Mesothelial cell of epicardium (in vitro differentiated cells): ENCODE measurements at places on chromosomes 5 and 9. TPM values are rescaled to one million over a fixed set of nuclear protein-coding genes. Genes with fewer than 3 reads are reported as not detected.

DNA sequence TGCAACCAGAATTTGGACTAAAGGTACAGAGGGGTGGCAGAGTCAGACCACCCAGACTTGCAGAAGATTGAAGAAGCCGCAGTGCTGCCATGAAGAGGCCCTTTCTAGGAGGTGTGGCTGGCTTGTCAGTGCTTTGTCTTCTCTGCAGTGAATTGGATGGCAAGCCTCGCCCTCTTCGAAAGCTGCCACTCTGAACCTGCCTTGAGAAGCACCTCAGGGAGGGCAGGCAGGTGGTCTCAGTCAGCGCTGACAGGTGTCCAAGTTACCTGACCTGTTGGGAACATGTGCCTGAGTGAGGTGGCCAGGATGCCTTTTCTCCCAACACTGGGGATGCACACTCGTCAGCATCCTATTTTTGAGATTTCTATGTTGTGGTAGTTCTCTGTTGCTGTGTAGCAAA, 6.2 kb downstream of the TENT4A start:
- H3K4me3 ChIP-seq, result no peak overlapping the region
- no peaks in the 10 kb centered on the region for H3K27me3 ChIP-seq
- no peak overlapping the region for H3K27ac ChIP-seq
- peaks cover 76% of the 10 kb centered on the region for H3K4me1 ChIP-seq
- no peaks in the 10 kb centered on the region for H3K36me3 ChIP-seq

- peaks cover 2% of the 10 kb centered on the region for H3K36me3 ChIP-seq
- H3K27ac ChIP-seq, result no peak overlapping the region
- H3K4me3 ChIP-seq, result no peak overlapping the region
- H3K4me1 ChIP-seq, result peaks cover 2% of the 10 kb centered on the region
These were observed 22.1 kb downstream of the ANXA1 start for GRCh38 chr9:73173557-73174329.

GRCh38 chr9:83070261-83070660, 7.3 kb upstream of the RASEF start:
- H3K27ac ChIP-seq, result no peak overlapping the region
- H3K4me1 ChIP-seq, result no peaks in the 10 kb centered on the region
- DNase-seq, result no peak
- H3K36me3 ChIP-seq, result no peaks in the 10 kb centered on the region
- no peak overlapping the region for H3K4me3 ChIP-seq
- H3K27me3 ChIP-seq, result peaks cover 12% of the 10 kb centered on the region

DNA sequence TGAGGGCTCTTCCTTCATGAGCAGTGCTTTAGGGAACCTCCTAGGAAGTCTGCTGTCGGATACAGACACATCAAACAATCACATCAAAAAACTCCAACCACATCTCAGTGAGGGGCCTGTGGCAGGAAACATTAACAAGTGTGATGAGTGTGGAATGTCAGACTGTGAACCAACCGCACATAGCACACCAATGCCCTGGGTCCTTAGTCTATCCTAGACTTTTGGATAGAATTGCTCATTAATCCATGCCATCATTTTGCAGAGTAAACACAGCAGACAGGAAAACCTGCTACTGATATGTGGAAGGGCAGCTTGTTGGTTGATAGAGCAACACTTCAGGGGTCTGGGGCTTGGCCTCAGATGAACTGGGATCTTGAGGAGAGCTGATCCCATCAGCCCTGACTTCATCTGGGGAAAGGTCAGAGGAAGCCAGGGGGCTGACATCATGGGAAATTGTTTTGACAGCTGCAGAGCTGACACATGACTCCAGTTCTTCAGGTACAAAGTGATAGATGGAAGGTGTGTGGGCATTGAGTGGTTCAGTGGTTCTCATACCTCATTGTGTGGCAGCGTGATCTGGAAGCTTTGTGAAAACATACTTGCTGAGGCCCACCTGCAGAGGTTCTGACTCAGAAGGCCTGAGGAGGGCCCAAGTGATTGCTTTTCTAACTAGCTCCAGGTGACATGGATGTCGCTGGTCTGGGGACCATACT, 193.3 kb downstream of the DIRAS2 start:
- peaks cover under 1% of the 10 kb centered on the region for H3K27me3 ChIP-seq
- H3K4me1 ChIP-seq, result peaks cover 2% of the 10 kb centered on the region
- H3K27ac ChIP-seq, result no peak overlapping the region
- no peak overlapping the region for H3K4me3 ChIP-seq

- peaks cover 19% of the 10 kb centered on the region for H3K4me1 ChIP-seq
- no peaks in the 10 kb centered on the region for H3K27me3 ChIP-seq
- H3K36me3 ChIP-seq, result no peaks in the 10 kb centered on the region
- H3K27ac ChIP-seq, result peak overlapping the region; percentile 99
- no peak for DNase-seq
These were observed 480.0 kb upstream of the PAPPA start for GRCh38 chr9:115673599-115673998.

- H3K27ac ChIP-seq, result no peak overlapping the region
- no peak overlapping the region for H3K4me3 ChIP-seq
- no peak for DNase-seq
- no peaks in the 10 kb centered on the region for H3K36me3 ChIP-seq
These were observed 329.0 kb downstream of the ICE1 start for GRCh38 chr5:5751498-5751897.

- H3K4me1 ChIP-seq, result peaks cover 3% of the 10 kb centered on the region
- H3K36me3 ChIP-seq, result no peaks in the 10 kb centered on the region
- H3K27me3 ChIP-seq, result no peaks in the 10 kb centered on the region
These were observed 140.8 kb downstream of the RXRA start for GRCh38 chr9:134466869-134467616.

DNA sequence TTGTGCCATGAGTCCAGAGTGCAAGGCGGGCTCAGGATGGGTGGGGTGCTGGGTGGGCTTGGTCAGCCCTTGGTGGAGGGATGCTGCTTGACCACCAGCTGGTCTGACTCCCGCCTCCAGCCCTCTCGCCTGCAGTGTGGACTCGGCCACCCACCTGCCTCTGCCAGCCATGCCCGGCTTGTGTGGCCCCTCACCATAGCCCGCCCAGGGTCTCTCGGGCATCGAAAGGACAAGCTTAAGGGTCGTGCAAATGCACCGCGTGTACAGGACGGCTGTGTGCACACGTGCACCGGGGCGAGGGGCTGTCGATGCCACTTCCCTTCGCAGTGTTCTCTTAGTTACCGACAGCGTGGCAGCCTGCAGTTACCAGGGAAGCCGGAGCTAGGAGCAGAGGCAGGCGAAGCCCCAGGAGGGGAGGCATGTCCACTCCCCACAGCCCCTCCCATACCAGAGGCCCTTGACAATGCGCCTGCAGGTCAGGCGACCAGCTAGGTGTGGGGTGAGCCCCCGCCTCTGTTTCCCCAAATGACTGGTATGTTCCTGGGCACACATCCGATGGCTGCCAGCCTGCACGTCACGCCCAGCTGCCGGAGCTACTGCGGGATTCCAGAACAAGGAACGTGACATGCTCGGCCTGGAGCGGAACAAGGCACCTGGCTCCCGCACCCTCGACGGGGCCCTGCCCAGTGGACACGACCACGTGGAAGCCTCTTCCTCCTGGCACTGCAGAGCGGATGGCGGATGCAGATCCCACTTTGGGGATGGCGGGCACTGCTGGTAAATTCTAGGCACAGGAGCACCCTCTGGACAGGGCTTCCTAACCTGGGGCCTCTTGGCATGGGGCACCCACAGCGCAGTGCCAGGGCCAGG, 7.8 kb downstream of the LCN9 start:
- peaks cover 23% of the 10 kb centered on the region for H3K27me3 ChIP-seq
- no peak for DNase-seq
- H3K4me1 ChIP-seq, result peaks cover 2% of the 10 kb centered on the region
- H3K27ac ChIP-seq, result no peak overlapping the region
- peaks cover 2% of the 10 kb centered on the region for H3K36me3 ChIP-seq

- peaks cover 26% of the 10 kb centered on the region for H3K4me1 ChIP-seq
- no peak overlapping the region for H3K27ac ChIP-seq
- H3K4me3 ChIP-seq, result no peak overlapping the region
- no peaks in the 10 kb centered on the region for H3K27me3 ChIP-seq
- H3K36me3 ChIP-seq, result peaks cover 10% of the 10 kb centered on the region
- DNase-seq, result no peak
These were observed 363.8 kb downstream of the ARL15 start for GRCh38 chr5:53946405-53947100.

- no peak for DNase-seq
- no peak overlapping the region for H3K27ac ChIP-seq
- H3K4me1 ChIP-seq, result peaks cover 3% of the 10 kb centered on the region
- no peaks in the 10 kb centered on the region for H3K36me3 ChIP-seq
- no peak overlapping the region for H3K4me3 ChIP-seq
These were observed 135.3 kb downstream of the ADAMTS12 start for GRCh38 chr5:33756491-33756890.

GRCh38 chr5:128667152-128667551, 129.1 kb upstream of the FBN2 start:
- H3K27me3 ChIP-seq, result no peaks in the 10 kb centered on the region
- H3K27ac ChIP-seq, result no peak overlapping the region

GRCh38 chr5:176652136-176652535, 4.9 kb downstream of the TSPAN17 start:
- no peaks in the 10 kb centered on the region for H3K27me3 ChIP-seq
- peaks cover 11% of the 10 kb centered on the region for H3K36me3 ChIP-seq
- no peak overlapping the region for H3K27ac ChIP-seq
- no peak overlapping the region for H3K4me3 ChIP-seq
- peaks cover 15% of the 10 kb centered on the region for H3K4me1 ChIP-seq

DNA sequence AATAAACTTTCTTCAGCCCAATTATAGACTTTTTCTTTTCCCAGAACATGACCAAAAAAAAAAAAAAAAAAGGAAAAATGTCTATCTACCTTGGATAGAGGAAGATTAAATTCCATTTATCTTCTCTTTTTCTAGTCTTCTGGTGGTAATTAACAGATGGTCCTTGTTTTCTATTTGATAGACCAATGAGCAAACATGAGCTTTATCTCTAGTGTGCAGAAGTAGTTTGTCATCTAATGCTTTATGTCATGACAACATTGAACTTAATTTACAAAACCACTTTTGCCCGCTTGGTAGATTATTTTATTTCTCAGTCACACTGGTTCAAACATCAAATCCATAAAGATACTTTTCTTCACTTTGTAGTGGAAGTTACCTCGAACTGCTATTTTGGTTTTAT, 69.5 kb upstream of the ELL2 start:
- H3K4me3 ChIP-seq, result no peak overlapping the region
- H3K27ac ChIP-seq, result no peak overlapping the region
- DNase-seq, result no peak
- no peaks in the 10 kb centered on the region for H3K27me3 ChIP-seq
- H3K4me1 ChIP-seq, result peaks cover 2% of the 10 kb centered on the region

DNA sequence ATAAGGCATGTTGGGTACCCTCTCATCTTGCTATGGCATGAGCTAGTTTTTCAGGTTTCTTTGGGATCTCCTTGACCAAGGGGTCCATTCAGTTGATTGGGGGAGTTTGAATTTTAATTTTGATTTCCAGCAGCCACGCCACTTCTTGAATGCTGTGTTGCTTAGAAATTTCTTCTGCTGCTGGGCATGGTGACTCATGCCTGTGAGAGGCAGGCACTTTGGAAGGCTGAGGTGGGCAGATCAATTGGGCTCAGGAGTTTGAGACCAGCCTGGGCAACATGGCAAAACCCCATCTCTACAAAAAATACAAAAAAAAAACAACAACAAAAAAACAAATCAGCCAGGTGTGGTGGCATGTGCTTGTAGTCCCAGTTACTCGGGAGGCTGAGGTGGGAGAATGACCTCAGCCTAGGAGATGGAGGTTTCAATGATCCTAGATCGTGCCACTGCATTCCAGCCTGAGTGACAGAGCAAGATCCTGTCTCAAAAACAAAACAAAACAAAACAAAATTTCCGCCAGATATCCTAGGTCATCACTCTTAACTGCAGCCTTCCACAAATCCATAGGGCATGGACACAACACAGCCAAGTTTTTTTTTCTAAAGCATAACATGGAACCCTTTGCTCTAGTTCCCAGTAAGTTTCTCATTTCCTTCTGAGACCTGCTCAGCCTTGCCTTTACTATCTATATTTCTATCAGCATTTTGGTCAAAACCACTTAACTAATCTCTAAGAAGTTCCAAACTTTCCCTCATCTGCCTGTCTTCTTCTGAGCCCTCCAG, 17.7 kb downstream of the TMC1 start:
- H3K27ac ChIP-seq, result no peak overlapping the region
- H3K4me1 ChIP-seq, result peaks cover 17% of the 10 kb centered on the region
- H3K27me3 ChIP-seq, result no peaks in the 10 kb centered on the region
- no peak for DNase-seq

DNA sequence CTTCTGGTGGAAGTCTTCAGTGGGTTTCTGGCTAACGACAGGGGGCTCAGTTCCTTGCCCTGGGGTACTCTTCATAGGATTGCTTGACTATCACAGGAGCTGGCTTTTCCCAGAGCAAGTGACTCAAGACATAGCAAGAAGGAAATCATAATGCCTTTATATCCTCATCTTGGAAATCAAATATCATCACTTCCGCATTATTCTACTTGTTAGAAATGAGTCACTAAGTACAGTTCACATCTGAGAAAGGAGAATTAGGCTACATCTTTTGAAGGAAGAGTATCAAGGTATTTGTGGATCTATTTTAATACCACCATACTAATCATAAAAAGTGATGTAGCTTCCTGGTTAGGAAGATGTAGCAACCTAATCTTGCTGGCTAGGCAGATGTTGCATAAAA, 148.2 kb upstream of the RAI14 start:
- H3K4me1 ChIP-seq, result peaks cover 53% of the 10 kb centered on the region
- H3K4me3 ChIP-seq, result no peak overlapping the region
- no peak overlapping the region for H3K27ac ChIP-seq

DNA sequence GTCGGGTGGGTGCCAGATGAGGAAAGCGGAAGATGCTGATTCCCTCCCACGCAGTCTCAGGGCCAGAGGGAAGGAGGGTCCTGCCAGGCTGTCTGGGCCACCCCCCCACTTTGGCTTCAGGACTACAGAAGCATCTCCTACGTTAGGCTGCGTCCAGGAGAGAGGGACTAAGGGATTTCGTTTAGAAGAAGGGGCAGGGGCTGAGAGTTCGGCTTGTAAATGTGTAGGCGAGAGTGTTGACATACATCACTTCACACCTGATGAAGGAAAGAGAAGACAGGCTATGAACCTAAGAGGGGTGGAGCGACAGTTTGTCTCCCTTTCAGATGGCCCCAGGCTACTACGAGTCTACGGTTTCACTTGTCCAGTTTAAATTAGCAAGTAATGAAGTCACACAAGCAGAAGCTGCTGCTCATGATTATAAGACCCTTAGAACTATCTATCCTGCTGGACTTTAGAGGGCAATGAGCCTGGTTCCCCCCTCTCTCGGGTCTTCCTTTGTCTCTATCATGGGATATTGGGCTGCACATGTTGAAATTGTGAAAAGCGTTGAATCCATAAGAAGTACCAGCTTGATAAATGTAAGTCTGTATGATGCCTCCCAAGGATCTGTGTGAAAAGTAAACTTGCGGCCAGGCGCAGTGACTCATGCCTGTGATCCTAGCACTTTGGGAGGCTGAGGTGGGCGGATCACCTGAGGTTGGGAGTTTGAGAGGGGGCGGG, 193.0 kb downstream of the AOPEP start:
- H3K27me3 ChIP-seq, result no peaks in the 10 kb centered on the region
- peak overlapping the region; percentile 2 for H3K4me3 ChIP-seq
- peaks cover 89% of the 10 kb centered on the region for H3K4me1 ChIP-seq
- DNase-seq, result peak; percentile 41
- H3K27ac ChIP-seq, result peak overlapping the region; percentile 94

GRCh38 chr5:68383888-68384310, 168.3 kb downstream of the PIK3R1 start:
- peaks cover 2% of the 10 kb centered on the region for H3K36me3 ChIP-seq
- H3K27me3 ChIP-seq, result no peaks in the 10 kb centered on the region
- H3K4me3 ChIP-seq, result no peak overlapping the region
- H3K4me1 ChIP-seq, result peaks cover 26% of the 10 kb centered on the region

Gene TRIM36
- 1.3 to 2.5 TPM (median 1.3 TPM) in 3 replicates for total RNA-seq

Gene CACNA1B
- total RNA-seq, result 0.75 to 0.87 TPM (median 0.81 TPM) in 3 replicates

Gene TOR1A
- 33.7 to 34.8 TPM (median 33.8 TPM) in 3 replicates for total RNA-seq

Gene FRRS1L
- 12.4 to 14.6 TPM (median 14.4 TPM) in 3 replicates for total RNA-seq

Gene PLCXD3
- not detected in 3 replicates for total RNA-seq

Gene CATSPER3
- 1.1 to 1.5 TPM (median 1.4 TPM) in 3 replicates for total RNA-seq

Gene ZNF883
- 8.6 to 11.5 TPM (median 11.2 TPM) in 3 replicates for total RNA-seq

Gene PCDHA4
- total RNA-seq, result 18.8 to 20.9 TPM (median 19.8 TPM) in 3 replicates

Gene PRSS3
- not detected in 3 replicates for total RNA-seq

Gene XRCC4
- total RNA-seq, result 12.0 to 13.6 TPM (median 12.1 TPM) in 3 replicates

Gene LCN2
- total RNA-seq, result not detected in 3 replicates

Gene INSYN2B
- 0.49 to 0.61 TPM (median 0.56 TPM) in 3 replicates for total RNA-seq
